ENCODE measurements at places on chromosomes 3 and 15. TPM values are rescaled to one million over a fixed set of nuclear protein-coding genes. Genes with fewer than 3 reads are reported as not detected.

Gene PCSK6
- polyA plus RNA-seq, result 8.1 TPM

Gene SERP1
- 129 TPM for polyA plus RNA-seq

Gene TGM4
- 0.13 TPM for polyA plus RNA-seq

Gene AADACL2
- not detected for polyA plus RNA-seq

Gene STARD9
- polyA plus RNA-seq, result 15.3 TPM

Gene NR2F2
- 358 TPM for polyA plus RNA-seq

Gene EPHA3
- 5.1 TPM for polyA plus RNA-seq

Gene GPR160
- 46.1 TPM for polyA plus RNA-seq

Data from left renal cortex interstitium (tissue), 4 donors.